ENCODE measurements at places on chromosomes 12 and 14.

GRCh38 chr12:77220586-77220985, 155.2 kb upstream of the E2F7 start:
- DNase-seq: no peak

- DNase-seq: no peak
Observed at GRCh38 chr12:67382241-67382871, 113.2 kb downstream of the CAND1 start.

DNA sequence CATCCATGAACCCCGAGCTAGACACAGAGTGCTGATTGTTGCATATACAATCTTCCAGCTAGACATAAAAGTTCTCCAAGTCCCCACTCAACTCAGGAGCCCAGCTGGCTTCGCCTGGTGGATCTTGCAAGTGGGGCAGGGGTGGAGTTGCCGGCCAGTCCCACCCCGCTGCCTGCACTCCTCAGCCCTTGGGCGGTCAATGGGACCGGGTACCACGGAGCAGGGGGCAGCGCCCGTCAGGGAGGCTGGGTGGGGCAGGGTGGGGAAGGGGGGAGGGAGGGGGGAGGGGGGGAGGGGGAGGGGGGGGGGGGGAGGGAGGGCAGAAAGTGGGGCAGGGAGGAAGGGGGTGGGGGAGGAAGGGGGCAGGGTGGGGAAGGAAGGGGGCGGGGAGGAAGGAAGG, 63.0 kb downstream of the CCDC60 start:
- no peak for DNase-seq

DNA sequence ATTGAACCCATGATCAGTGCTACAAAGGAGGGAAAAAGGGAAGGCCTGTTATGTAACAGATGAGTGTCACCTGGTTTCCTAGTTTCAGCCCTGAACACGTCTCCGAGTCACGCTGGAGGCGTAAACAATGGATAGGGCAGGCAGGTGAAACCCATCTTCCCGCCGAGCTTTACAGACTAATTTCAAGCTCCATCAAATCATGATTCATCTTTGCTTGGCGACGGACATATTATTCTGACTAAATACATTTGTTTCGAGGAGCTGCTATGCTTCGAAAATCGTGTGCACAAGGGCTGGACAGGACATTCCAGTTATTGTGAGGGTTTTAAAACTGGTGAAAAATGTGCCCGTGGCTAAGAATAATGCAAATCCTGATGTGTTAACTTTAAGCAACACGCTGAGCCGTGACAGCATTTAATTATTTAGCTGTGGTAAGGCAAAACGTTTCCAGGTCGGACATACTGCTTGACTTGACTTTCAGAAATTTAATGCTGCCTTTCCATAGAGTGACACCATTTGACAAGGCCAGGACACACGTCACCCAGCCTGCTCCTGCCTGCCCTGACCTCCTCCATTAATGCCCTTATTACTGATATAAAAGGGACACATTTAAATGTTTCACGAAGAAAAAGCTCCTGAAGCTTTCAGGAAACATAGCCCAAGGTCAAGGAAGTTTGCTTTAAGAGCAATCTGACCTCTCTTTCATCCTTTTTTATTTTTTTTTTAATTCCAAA, 1203.5 kb upstream of the TMEM132C start:
- no peak for DNase-seq

DNA sequence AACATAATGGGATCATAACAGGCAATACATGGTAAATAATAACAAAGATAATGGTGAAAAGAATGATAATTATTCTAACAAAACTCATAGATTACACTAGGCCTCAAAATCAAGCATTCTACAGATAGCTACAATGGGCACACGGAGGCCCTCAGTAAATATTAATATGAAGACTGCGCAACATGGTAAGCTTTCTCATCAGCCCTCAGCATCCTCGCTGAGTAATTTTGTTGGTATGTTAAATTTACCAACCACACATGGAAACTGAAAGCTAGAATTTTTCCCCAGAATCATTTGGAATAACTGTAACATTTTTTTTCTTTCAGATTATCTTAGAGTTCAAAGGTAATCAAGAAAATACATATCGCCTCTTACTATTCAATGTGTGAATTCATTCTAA, 74.2 kb upstream of the PYGL start:
- no peak for DNase-seq

- DNase-seq: no peak
Observed at GRCh38 chr12:105487963-105488362, 157.5 kb downstream of the C12orf75 start.

Measured in NCI-H446 (cell line).